Activated naive CD4-positive, alpha-beta T cell treated with anti-CD3 and anti-CD28 coated beads, Interleukin-2, amount 10 ng/mL, durations not matched to agents 7 days and 5 days (primary cell): ENCODE measurements at places on chromosomes 4 and X.

GRCh38 chr4:148203056-148203898 lies 238.9 kb downstream of the NR3C2 start:
- DNase-seq: no peak
- no peaks in the 10 kb centered on the region for H3K4me1 ChIP-seq
- no peak overlapping the region for H3K4me3 ChIP-seq
- H3K27ac ChIP-seq: no peak overlapping the region
- no peaks in the 10 kb centered on the region for H3K27me3 ChIP-seq

DNA sequence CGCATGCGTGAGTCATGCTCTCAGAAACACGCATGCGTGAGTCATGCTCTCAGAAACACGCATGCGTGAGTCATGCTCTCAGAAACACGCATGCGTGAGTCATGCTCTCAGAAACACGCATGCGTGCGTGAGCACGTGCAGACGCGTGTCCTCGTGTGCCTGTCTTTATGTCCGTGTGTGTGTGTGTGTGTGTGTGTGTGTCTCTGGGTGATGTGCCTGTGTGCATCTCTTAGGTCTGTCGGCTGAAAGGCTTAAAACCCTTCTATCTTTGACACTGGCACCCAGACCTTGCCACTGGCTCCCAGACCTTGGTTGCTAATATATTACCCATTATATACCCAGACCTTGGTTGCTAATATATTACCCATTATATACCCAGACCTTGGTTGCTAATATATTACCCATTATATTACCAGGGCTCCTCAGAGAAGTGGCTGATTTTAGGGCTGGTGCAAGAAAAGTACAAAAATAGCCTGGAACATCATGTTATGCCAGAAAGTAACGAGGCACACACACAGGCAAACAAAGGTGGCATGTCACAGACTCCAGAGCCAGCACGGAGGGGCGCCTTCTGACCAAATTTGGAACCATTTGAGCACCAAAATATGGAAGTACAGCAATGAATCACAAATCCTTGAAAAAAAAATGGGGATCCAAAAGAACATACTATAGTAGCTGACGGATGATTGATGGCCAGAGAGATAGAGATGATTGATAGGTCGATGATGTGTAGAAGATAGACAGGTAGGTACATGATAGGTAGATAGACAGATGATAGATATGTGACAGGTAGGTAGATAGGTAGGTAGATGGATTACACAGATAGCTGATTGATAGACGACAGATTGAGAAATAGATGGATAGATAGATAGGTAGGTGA lies 19.2 kb upstream of the ADRA2C start:
- H3K36me3 ChIP-seq: peaks cover 2% of the 10 kb centered on the region
- no peak overlapping the region for H3K4me3 ChIP-seq
- H3K27ac ChIP-seq: no peak overlapping the region

DNA sequence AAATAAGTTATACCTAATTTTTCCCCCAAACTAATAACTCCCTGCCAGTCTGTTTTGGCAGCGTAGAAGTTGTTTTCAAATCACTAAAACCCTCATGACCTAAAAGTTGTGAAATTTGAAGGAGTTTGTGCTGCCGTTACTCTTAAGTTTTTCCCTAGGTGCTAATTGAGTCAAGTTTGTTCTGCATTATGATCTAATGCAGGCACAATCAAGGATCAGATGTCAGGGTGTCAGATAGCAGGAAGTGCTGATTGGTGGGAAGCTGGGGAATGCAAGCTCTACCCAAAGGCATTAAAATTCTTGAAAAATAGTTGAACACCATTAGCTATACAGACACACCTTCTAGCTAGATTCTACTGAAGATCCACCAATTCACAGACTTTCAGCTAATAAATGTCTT lies 51.9 kb downstream of the ARX start:
- peaks cover 5% of the 10 kb centered on the region for H3K36me3 ChIP-seq
- no peak for DNase-seq
- H3K4me3 ChIP-seq: no peak overlapping the region
- no peaks in the 10 kb centered on the region for H3K27me3 ChIP-seq
- H3K4me1 ChIP-seq: no peaks in the 10 kb centered on the region

- no peaks in the 10 kb centered on the region for H3K4me1 ChIP-seq
- no peaks in the 10 kb centered on the region for H3K36me3 ChIP-seq
- H3K4me3 ChIP-seq: no peak overlapping the region
- no peak overlapping the region for H3K27ac ChIP-seq
- H3K27me3 ChIP-seq: no peaks in the 10 kb centered on the region
- no peak for DNase-seq
Measured at GRCh38 chr4:68570122-68570507, 6.0 kb downstream of the UGT2B17 start.

- H3K36me3 ChIP-seq: no peaks in the 10 kb centered on the region
- peaks cover 17% of the 10 kb centered on the region for H3K27me3 ChIP-seq
- H3K27ac ChIP-seq: no peak overlapping the region
- no peak for DNase-seq
- H3K4me3 ChIP-seq: no peak overlapping the region
- peaks cover 17% of the 10 kb centered on the region for H3K4me1 ChIP-seq
Measured at GRCh38 chr4:99965674-99966350, 15.7 kb upstream of the H2AZ1 start.

GRCh38 chr4:7845493-7846128 lies 94.0 kb downstream of the AFAP1 start:
- no peak overlapping the region for H3K27ac ChIP-seq
- DNase-seq: no peak

GRCh38 chrX:69218407-69218997 lies 53.2 kb upstream of the PJA1 start:
- no peaks in the 10 kb centered on the region for H3K36me3 ChIP-seq
- H3K4me1 ChIP-seq: no peaks in the 10 kb centered on the region
- no peak overlapping the region for H3K27ac ChIP-seq
- peaks cover 4% of the 10 kb centered on the region for H3K27me3 ChIP-seq
- H3K4me3 ChIP-seq: no peak overlapping the region
- DNase-seq: no peak

GRCh38 chr4:72110886-72111285 lies 79.1 kb downstream of the NPFFR2 start:
- H3K4me1 ChIP-seq: no peaks in the 10 kb centered on the region
- no peaks in the 10 kb centered on the region for H3K36me3 ChIP-seq
- H3K4me3 ChIP-seq: no peak overlapping the region
- no peak overlapping the region for H3K27ac ChIP-seq
- DNase-seq: no peak
- H3K27me3 ChIP-seq: no peaks in the 10 kb centered on the region

- H3K4me1 ChIP-seq: peaks cover 5% of the 10 kb centered on the region
- no peak overlapping the region for H3K27ac ChIP-seq
- H3K36me3 ChIP-seq: peaks cover 34% of the 10 kb centered on the region
Measured at GRCh38 chr4:105451346-105451745, 22.5 kb downstream of the PPA2 start.

DNA sequence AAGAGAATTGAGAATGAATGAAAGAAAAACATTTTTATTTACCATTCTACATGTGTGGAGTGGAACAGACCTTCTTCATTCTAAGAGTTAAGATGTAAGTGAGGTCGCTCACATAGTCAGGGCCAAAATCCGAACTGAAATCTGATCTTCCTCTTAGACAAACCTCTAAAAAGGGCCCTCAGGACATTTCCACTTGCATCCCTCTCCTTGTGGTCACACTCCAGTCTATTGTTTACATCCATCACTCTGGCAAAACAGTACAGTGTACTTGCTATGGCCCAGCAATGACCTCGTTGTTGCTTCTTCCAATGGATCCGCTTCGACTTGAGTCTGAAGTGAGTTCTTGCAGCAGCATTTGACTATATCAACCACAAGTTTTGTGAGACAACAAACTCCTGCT lies 54.2 kb downstream of the MOSPD2 start:
- H3K4me1 ChIP-seq: no peaks in the 10 kb centered on the region
- DNase-seq: no peak
- no peak overlapping the region for H3K27ac ChIP-seq
- peaks cover 4% of the 10 kb centered on the region for H3K27me3 ChIP-seq
- no peaks in the 10 kb centered on the region for H3K36me3 ChIP-seq

DNA sequence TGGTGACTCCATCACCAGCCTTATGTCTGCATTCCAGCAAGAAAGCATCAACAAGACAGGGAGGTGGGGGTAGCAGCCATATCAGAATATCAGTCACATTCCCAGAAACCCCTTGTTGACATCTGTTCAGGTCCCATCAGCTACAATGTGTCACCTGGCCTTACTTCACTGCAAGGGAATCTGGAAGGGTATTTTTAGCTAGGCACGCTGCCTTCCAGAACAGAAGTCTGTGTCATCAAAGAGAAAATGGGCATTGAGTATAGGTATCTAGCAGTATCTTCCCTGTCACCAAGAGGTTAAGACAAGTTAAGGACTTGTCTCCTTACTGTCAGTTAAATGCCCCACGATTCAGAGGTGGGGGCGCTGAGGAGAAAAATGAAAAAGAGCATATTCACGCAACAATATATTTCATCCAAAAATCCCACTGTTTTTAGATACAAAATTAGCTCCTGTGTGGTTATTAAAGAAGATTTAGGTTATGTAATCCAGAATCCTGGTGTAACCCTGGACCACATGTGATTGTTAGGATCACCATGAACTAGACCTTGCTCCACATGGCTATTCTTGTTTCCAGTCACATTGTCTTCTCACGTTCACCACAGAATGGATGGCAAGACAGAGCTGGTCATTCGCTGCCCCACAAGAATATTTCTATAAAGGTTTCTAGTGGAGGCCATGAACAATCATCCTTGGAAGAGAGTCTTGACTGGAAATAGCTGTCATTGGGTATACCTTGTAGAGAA lies 60.0 kb upstream of the PDHA1 start:
- H3K27me3 ChIP-seq: no peaks in the 10 kb centered on the region
- H3K4me1 ChIP-seq: no peaks in the 10 kb centered on the region
- no peak overlapping the region for H3K4me3 ChIP-seq
- no peak for DNase-seq
- no peak overlapping the region for H3K27ac ChIP-seq

DNA sequence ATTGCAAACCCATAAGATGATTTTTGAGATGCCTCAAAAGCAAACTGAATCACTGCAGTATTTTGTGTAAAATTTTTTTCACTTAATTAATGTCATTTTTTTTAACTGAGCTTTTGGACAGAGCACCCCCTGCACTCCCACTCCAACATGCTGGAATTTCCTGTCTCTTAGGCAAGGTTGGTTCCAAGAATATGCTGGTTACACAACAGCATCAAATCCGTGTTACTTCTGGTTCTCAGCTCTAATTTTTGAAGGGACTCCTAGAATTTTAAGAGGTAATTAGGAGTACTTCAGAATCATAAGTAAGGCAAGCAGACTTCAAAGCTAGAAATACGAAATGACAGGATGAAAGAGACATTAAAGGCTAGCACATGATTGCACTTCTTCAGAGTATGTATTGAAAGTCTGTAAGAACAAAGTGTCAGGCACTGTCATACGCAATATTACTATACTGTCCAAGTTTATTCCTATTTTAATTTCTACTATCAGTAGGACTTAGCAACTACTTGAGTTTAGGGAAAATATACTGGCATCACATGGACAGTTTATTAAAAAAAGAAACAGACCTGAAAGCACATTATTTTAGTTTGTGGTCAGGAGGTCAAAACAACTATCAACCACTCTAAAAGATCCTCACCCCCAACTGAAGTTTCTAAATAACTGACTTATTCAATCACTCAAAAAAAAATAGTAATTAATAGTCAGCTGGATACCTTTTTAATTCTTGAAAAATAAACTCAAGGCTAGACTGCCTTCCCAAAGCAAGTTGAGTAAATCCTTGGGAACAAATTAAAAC lies 1.6 kb upstream of the JCHAIN start:
- no peak for DNase-seq
- peaks cover 5% of the 10 kb centered on the region for H3K27me3 ChIP-seq
- H3K4me3 ChIP-seq: no peak overlapping the region
- no peak overlapping the region for H3K27ac ChIP-seq
- H3K4me1 ChIP-seq: peaks cover 20% of the 10 kb centered on the region

DNA sequence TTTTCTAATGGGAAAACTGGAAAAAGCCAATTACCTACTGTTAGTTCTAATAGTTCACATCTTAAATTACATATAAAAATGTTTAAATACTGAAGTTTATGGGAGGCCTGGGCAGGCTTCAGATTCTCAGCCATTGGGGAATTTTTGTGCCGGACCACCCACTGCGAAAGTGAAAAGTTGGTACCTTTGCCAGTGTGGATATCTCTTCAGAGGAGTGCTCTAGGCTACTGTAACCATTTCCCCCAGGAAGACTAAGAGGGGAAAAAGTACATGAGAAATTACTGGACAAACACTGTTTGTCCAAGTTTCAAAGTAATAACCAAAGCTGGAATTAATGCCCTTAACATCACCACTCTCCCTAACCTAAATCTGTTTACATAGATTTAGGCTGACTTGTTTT lies 20.8 kb downstream of the PITX2 start:
- peaks cover 10% of the 10 kb centered on the region for H3K27me3 ChIP-seq
- H3K36me3 ChIP-seq: no peaks in the 10 kb centered on the region
- no peak for DNase-seq
- H3K4me3 ChIP-seq: no peak overlapping the region
- no peaks in the 10 kb centered on the region for H3K4me1 ChIP-seq

DNA sequence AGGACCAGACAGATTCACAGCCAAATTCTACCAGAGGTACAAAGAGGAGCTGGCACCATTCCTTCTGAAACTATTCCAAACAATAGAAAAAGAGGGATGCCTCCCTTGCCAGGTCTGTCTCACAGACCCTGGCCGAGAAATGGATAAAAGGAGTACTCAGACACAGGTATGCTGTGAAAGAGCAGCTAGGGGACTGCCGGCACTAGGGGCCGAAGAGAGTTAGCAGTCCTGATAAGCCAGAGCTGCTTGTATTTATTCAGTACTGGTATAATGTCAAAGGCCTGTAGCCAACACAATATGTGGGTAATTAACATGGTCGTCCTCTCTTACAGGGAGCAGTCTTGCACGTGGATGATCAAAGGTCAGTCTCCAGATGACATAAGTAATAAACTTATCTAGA lies 1042.1 kb upstream of the LCORL start:
- DNase-seq: no peak
- H3K27ac ChIP-seq: no peak overlapping the region

DNA sequence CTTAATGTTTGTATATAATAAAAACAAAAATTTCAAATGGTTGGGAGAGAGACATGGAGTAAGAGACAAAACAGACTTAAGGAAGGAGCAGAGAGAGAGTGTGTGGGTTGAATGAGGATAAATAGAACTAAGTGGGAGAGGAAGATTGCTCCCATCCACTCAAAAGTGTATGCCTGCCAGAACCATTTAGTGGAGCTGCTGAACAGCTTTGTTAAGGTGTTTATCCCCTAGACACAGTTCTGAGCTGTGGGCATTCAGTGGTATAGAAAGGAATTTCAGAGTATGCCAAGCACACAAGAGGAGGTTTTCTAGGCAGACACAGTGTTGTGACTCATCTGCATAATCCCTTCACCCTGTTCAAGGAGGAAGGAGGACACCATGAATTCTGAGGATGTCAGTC lies 508.6 kb upstream of the EPHA5 start:
- no peaks in the 10 kb centered on the region for H3K27me3 ChIP-seq
- DNase-seq: no peak
- H3K36me3 ChIP-seq: no peaks in the 10 kb centered on the region
- H3K4me1 ChIP-seq: no peaks in the 10 kb centered on the region
- H3K4me3 ChIP-seq: no peak overlapping the region

GRCh38 chrX:118502161-118502789 lies 6.7 kb downstream of the DOCK11 start:
- H3K27me3 ChIP-seq: no peaks in the 10 kb centered on the region
- H3K4me1 ChIP-seq: peaks cover 64% of the 10 kb centered on the region
- H3K36me3 ChIP-seq: peaks cover 38% of the 10 kb centered on the region
- H3K4me3 ChIP-seq: peak overlapping the region; percentile 57
- peak overlapping the region; percentile 87 for H3K27ac ChIP-seq

- no peaks in the 10 kb centered on the region for H3K4me1 ChIP-seq
- no peak overlapping the region for H3K4me3 ChIP-seq
- no peak overlapping the region for H3K27ac ChIP-seq
- H3K36me3 ChIP-seq: peaks cover 3% of the 10 kb centered on the region
- no peak for DNase-seq
Measured at GRCh38 chr4:98557194-98557892, 101.1 kb downstream of the TSPAN5 start.
